Suppressor macrophage (primary cell): ENCODE measurements at places on chromosomes 6 and 20.

DNA sequence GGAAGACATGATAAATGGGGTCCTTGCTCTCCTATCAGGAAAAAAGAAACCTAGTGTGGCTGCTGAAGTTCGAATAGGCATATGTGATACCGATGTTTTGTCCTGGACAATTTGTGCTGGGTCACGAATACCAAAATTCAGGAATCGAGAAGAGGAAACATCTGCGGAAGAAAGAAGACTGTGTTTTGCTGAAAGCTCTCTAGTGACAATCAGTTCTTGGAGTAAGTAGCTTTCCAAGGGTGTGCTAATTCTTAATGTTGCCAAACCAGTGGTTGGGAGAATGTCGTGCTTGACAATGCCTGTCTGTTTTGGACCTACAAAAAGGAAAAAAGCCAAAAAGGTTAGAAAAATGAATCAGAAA, 956.1 kb downstream of the PHF3 start:
- no peak for DNase-seq

GRCh38 chr6:130577178-130577919, 211.5 kb downstream of the TMEM200A start:
- DNase-seq: no peak

DNA sequence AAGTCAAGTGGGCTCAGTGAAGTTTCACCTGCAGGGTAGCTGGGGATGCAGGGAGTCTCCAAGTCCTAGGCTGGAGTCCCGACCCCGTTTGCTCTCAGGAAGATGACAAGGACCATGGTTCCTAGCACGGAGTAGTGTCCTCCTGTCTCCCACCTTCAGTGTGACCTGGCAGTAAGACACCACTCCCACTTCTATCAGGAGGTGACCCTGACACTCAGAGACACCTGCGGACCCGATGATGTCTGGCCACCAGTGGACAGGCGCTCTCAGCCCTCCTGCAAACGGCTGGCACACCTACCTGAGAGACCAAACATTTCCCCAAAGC, 1.1 kb downstream of the SOD2 start:
- DNase-seq: no peak

DNA sequence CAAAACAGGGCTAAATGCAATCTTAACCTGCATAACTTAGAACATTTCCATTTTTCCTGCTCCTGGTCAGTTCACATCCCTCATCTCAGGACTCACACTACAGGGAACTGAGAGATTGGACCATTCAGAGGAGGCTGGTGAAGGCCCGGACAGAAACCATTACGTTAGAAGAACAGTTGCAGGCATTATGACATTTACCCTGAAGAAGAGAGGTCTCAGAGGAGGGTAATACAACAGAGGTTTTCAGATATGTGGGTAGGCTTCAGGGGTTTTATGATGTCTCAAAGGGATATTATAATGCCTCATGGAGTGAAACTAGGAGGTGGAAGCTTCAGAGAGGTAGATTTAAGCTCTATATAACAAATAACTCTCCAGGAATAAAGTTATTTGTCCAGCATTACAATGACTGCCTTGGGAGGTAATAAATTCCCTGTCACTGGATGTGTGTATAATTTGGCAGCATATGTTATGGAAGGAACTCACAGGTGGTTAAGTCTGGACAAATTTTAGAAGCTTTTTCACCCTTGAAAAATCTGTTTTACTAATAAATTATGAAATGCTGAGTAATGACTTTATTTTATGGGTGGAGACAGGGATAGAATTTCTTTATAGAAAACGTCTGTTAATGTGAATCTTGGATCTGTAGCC, 36.7 kb upstream of the RIPOR2 start:
- DNase-seq: no peak

DNA sequence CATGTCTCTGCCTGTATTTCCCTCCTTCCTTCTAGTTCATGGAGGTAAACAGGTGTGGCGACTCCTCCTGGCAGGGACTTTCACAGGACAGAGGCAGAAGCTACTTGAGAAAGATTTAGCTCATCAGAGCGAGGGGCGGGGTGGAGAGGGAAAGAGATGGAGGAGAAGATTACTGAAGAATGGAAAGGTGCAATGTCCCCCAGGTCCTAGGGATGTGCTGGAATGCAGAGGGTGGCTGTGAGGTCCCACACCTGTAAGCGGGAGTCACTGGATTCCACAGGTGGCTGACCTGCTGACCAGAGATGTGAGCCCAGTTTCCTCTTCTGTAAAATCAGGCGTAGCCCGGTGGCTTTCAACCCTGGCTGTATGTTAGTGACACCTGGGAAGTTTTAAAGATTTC, 199.2 kb upstream of the SULF2 start:
- no peak for DNase-seq

- DNase-seq: peak; percentile 86
Measured at GRCh38 chr6:30463651-30464618, 25.4 kb upstream of the HLA-E start.

- no peak for DNase-seq
Measured at GRCh38 chr6:16086965-16087364, 41.9 kb upstream of the MYLIP start.

GRCh38 chr6:17115251-17116116, 13.6 kb downstream of the STMND1 start:
- no peak for DNase-seq

DNA sequence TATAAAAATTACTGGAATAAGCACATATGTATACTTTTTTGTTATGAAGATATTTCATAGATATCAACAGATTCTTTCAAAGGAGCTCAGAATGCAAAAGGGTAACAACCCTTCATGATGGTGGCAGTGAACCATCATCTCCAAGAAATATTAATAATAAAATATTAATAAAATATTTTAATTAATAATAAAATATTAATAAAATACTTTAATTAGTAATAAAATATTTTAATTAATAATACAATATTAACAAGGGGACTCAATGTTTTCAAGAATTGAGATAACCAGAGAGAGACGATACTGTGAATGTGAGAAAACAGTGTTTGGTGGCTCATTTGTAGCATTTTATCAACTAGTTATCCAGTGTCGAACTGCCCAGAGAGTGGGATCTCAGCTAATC, 86.0 kb upstream of the NT5E start:
- no peak for DNase-seq

- DNase-seq: peak; percentile 27
Measured at GRCh38 chr6:169240591-169241390, 12.9 kb downstream of the THBS2 start.

- no peak for DNase-seq
Measured at GRCh38 chr6:44906761-44907160, 421.4 kb upstream of the RUNX2 start.

- no peak for DNase-seq
Measured at GRCh38 chr6:137813308-137813970, 53.6 kb upstream of the TNFAIP3 start.

DNA sequence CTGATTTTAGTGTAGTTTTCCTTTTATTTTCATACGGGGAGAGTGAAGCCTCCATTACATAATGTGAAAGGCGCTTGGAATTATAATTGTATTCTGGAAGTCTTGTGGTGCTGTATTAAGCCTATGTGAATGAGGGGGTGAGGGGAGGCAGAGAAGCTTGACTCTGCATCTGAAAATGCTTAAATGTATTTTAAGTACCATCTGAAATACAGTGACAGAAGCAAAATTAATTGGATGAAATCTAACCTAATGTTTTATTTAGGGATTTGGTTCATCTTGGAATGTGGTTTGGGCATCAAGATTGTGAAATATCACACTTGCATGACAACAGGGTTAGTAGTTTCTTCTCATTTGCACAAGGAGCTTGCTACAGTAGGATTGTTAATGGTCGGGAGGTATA, 41.2 kb downstream of the TMEM200A start:
- no peak for DNase-seq

DNA sequence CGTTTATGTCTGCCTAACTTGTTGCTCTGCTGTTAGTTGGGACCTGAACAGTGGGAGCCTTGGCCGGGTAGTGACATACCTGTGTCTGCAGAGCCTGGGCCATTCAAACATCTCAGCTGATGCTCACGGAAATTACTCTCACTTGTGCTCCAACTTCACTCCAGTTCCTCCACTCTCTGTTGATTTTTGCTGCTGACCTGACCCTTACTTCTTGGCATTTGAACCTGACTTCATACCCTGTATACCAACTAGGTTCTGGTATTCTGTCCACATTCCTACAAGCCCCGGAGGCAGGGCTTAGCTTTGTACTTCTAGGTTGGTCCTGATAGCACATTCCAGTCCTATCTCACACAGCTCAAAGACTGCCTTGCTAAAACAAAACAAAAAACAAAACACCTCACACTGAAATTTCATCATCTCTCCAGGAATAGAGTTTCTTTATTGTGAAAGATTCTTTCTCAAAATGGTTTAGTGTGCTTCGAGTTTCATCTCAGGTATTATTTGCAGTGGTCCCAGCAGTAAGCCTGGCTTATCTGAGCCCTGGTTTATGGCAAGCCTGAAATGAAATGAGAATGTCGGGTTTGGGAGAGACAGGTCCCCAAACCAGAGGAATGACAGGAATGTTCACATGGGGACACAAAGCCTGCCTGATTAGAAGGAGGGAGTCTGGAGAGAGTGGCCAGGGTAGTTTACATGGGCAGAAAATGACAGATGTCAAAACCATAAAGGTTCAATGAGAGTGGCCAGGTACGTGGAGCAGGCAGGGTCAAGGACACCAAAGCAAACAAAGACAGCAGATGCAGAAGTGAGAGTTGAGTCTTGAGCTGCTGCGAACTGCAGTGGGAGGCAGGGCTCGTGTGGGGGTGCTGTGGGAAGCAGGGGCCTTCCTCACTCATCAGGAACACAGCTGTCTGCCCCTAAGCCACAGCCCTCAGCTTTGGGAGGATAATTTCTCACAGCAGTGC, 174.2 kb upstream of the HDAC2 start:
- DNase-seq: no peak

GRCh38 chr20:64283646-64284045, 28.1 kb downstream of the PCMTD2 start:
- no peak for DNase-seq

DNA sequence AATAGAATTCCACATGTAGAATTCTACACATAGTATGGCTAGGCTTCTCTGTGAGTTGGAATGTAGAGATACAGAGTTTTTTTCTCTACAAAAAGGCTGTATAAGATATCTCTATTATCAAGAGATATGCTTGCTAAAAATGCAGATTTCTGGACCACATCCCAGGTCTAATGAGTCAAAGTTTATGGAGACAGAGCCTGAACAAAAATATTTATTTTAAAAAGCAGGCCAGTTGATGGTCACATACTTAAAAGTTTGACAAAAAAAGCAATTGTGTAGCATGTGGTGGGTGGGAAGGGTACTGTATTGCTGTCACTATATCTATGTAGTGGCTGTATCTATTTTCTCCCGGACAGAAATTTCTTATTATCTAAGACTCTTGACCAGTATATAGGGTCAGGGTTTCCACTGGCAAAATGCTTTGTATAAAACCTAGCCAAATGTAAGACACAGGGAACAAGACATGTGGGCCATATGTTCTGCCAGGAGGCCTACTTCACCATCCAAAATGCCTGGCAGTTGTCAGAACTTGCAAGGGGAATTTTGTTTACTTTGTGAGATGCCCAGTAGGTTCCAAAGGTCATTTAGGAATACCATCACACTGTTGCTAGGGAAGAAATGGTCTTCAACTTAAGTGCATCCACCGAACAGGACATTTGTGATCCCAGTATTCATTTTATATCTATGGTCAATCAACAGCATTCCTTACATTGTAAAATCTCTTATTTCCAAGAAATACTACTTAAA, 60.6 kb downstream of the SHPRH start:
- DNase-seq: no peak

GRCh38 chr6:48194596-48195295, 83.7 kb upstream of the PTCHD4 start:
- no peak for DNase-seq

- DNase-seq: no peak
Measured at GRCh38 chr6:1380625-1381427, 8.6 kb upstream of the FOXF2 start.

DNA sequence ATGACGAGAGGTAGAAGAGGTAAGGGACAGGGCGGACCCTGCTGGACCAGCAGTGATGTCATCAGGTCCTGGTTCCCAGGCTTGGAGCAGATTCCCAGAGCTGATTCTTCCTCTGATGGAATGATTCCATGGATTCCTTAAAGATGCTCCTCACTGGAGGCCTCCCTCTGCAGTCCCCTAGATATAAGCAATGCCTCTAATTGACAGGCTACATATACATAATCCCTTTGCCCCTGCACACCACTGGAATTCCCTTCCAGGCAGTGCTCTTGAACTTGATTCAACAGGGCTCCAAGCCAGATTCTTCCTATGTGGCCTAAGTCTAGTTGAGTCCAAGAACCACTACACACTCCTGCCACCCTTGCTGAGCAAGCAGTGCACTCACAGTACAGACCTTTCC, 52.3 kb upstream of the L3MBTL3 start:
- DNase-seq: no peak

DNA sequence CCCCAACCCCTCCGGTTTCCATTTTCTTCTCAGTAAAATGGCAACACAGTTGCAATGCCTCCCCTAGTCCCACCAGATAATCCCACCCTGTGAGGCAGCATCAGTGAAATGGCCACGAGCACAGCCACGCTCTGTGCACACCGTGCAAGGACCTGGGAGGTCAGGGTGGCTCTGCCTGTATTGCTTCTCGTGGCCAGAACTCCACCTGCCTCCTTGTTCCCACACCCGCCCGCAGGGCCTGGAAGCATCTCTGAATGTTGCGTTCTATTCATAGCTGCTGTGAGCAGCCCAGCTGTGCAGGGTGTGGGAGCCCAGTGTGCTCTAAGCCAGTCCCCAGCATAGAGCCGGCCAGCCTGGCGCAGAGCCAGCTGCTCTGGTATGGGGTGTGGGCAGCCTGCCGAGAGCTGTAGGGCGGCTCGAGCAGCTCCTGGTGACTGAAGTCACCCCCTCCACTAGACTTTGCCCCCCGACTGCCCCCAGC, 161.1 kb downstream of the DLL1 start:
- DNase-seq: no peak

GRCh38 chr6:75481394-75481793, 12.2 kb downstream of the FILIP1 start:
- no peak for DNase-seq

GRCh38 chr6:44742828-44743372, 355.4 kb downstream of the CDC5L start:
- no peak for DNase-seq

DNA sequence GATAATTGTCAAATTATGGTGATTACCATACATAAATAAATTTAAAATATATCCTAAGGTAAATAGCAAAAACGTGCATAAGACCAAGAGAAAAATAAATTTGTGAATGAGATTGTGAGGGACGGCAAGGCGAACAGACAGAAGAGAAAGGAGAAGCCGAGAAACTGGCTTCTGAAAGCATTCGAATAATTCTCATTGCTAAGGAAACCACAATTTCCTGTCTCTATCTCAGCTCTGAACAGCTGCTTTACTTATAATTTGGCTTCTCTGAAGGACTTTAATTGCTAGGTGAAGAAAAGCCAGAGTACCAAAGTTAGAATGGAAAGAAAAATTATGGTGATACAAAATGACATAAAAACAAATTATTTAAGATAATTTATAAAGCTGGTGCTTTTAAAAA, 79.0 kb upstream of the RGS17 start:
- DNase-seq: no peak

DNA sequence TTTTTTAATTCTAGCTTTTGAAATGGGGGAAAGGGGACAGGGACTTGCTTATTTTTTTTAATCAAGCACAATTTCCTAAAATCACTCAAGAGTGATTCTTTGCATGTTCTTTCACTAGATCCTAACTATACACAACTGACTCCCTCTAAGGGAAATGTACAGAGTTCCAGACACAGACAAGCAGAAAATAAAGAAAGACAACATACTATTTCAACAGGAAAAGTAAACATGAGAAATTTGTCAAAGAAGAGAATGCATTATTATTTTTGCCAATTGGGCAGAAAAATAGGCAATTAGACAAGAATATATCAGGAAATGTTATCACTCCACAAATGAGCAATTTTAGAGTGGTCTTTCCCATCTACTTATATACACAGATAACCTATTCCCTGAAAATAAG, 128.2 kb downstream of the RNGTT start:
- no peak for DNase-seq

- no peak for DNase-seq
Measured at GRCh38 chr20:20241976-20242375, 125.9 kb upstream of the INSM1 start.
